ENCODE measurements at places on chromosomes 16 and 17.

- no peak for DNase-seq
These were observed 5.4 kb upstream of the TMEM220 start for GRCh38 chr17:10735251-10735650.

- no peak for DNase-seq
These were observed 424 bp downstream of the YBX2 start for GRCh38 chr17:7293816-7294613.

GRCh38 chr17:21223086-21223485 is 9.1 kb upstream of the TMEM11 start:
- no peak for DNase-seq

- no peak for DNase-seq
These were observed 143.7 kb upstream of the GNAO1 start for GRCh38 chr16:56047307-56048234.

- DNase-seq = peak; percentile 45
These were observed 850 bp downstream of the PPM1E start for GRCh38 chr17:58756246-58757161.

DNA sequence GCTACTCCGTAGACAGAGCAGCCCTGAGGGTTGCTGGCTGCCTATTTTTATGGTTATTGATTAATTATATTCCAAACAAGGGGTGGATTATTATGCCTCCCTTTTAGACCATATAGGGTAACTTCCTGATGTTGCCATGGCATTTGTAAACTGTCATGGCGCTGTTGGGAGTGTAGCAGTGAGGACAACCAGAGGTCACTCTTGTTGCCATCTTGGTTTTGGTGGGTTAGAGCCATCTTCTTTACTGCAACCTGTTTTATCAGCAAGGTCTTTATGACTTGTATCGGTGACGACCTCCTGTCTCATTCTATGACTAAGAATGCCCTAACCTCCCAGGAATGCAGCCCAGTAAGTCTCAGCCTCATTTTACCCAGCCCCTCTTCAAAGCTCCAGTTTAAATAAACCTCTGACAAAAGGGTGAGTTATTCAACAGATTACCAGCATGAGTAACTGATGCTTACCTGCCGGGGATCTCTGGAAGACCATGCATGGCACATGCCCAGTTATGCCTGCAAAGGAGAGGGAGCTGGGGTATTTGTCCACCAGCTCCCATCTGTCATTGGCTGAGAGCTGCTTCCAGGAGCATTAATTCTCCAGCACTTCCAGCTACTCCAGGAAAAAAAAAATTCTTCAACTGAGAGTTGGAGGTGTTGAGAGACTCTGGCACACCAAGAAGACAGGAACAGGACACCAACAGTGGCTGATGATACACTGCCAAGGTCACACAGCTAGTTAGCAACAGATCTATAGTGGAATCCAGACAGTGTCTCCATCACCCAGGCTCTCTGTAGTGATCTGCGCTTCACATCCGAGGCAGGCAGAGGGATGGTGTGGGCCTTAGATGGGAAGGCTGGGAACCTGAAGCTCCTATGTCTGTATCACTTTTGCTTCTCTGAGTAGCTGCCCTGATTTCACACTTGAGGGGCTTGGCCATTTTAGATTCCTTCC is 36.6 kb upstream of the IL21R start:
- DNase-seq = no peak

DNA sequence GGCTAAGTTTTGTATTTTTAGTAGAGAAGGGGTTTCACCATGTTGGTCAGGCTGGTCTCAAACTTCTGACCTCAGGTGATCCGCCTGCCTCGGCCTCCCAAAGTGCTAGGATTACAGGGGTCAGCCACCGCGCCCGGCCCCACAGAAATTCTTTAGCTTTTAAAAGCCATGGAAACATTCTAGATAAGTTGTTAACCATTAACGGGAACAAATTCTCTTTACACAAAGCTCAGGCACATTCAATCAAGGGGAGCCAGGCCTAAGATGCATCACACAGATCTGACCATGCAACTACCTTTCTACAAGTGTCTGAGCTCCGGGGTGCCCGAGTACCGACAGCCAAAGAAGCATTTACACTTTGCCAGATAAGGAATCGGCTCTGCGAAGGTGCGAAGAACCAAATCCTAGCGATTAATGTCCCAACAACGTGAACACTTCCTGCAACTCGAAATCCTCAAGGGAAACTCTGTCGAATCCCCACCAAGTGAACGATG is 1.0 kb downstream of the EMC8 start:
- no peak for DNase-seq

DNA sequence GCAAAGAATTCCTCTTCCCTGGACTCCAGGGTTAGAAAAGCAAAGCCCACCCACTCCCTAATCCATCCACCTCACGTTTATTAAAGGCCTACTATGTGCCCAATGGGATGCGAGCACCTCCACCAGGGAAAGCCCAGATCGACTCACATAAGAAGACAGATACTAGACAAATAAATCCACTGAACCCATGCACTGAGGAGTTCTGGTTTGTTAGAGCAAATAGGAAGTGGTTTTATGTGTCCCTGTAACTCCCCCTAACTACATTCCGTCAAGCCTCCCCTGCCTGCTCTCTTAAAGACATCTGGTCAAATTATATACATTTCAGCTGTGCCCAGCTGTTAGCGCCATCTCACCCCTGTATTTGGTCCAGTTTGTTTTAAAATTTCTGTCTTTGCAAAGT is 218.5 kb upstream of the RPL38 start:
- no peak for DNase-seq

DNA sequence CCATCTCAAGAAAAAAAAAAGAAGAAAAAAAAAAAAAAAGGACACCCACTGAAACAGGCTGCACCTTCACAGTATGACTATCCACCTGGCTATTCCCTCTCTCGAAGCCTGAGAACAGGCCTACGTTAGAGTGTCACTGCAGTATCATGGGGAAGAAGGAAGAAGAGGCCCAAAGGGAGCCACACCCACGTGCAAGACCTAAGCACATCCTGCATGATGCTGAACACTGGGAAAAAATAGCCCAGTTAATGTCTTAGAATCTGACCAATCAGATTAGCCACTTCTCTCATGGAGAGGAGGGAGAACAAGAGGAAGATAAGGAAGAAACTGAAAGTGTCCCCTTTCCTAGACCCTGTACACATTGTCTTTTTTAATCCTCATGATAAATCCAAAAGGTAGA is 19.5 kb upstream of the MED13 start:
- DNase-seq = no peak

Data from GM10248 (cell line).